ENCODE measurements at places on chromosomes 3 and 15. TPM values are rescaled to one million over a fixed set of nuclear protein-coding genes. Genes with fewer than 3 reads are reported as not detected.

The TM4SF1 gene
- total RNA-seq = 43.0 TPM

DNA sequence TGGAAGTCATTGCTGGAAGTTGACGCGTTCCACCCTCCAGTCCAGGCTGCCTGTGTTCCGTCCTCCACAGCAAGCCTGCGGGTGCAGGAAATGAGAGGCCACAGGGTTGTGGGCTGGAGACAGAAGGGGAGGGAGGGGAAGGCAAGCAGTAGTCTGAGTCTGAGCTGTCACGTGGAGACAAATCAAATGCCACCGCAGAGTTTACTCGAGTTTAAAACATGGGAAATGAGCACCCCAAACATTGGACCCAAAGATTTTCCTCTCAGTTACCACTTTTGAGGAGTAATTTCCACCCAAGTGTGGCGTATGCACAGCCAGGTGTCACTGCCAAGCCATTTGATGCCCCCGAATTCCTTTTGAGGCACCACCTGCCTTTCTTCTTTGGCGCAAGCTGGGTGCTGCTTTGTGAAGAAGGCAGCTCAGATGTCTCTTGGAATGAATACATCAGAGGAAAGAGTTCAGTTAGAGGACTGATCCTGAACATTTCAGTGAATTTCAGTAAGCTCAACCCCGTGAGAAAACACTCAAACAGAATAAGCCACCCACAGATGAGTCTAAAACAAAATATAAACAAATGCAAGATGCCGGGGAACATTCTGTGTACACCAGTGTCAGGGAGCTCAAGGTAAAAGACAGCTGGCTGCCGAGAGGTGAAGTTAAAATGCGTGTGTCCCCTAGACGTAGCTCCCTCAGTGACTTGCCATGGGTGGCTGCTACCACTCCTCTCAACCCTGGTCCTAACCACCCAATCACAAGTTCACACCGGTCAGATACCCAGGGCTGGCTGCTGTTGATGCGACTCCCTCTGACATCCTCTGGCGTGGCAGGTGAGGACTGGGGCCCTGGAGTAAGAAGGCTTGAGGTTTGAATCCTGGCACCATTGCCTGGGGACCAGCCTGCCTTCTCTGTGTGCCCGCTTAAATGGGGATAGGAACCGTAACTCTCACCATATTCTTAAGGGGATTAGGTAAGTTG, 203.8 kb downstream of the UACA start:
- no peak for DNase-seq

The HAUS2 gene
- total RNA-seq = 31.1 TPM

DNA sequence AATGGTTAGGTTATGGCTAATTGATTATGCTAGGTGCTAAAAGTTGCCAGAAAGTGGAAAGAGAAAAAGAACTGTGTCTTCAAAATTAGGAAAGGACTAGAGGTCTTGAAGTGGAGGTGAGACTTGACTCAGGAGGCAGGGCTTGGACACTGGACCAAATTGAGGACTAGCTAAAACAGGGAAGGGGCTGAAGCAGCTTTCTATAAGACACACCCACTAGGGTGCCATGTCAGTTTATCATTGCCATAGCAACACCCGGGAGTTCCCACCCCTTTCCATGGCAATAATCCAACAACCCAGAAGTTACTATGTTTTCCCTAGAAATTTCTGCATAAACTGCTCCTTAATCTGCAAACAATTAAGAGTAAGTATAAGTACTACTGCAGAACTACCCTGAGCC, 42.9 kb upstream of the MITF start:
- DNase-seq = no peak

- DNase-seq = no peak
Measured at GRCh38 chr3:79039192-79039591, 728.6 kb downstream of the ROBO1 start.

GRCh38 chr15:67104510-67104909, 39.1 kb downstream of the SMAD3 start:
- no peak for DNase-seq

The TERC gene
- 246 TPM for total RNA-seq
